Choroid plexus epithelial cell (primary cell): ENCODE measurements at places on chromosomes 16 and 17.

DNA sequence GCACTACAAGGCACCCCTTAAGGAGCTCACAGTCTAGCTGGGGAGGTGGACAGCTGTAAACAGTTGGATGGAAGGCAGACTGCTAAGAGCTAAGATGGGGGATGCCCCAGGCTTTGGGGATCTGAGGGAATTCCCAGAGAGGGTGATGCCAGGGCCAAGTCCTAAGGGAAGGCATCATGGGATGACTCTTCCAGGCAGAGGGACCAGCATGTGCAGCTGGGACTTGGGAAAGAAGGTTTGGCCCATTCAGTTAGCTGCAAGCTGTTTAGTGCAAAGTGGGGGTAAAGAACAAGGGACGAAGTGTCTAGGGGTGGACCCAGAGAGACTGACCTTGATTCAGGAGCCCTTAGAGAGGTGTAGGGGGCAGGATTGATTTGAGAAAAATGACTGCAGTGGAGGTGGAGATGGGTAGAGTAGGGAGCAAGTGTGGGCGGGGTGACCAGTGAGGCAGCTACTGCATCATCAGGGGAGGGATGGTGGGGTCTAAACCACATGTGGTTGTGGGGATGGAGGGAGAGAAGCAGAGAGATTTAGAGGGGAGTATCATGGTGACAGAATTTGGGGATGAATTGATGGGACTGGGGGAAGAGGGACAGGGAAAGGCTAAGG lies 27.1 kb upstream of the PHF12 start:
- no peak for DNase-seq

DNA sequence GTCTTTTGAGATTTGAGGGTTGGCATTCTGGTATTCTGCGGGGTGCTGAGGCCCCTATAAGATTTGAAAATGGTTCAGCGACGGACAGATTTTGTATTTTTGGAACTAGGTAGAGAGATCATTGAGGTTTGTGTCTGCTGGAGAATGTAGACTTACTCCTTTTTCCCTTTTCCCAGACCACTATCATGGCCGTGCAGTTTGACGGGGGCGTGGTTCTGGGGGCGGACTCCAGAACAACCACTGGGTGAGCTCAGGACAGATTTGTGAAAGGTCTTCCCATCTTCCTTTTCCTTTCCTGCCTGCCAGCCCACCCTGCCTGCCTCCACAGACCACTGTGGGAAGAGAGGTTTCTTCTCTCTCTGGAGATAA lies 572 bp downstream of the PSMB6 start:
- DNase-seq: peak; percentile 60

GRCh38 chr16:57477531-57478202 lies 8.6 kb downstream of the DOK4 start:
- no peak for DNase-seq

DNA sequence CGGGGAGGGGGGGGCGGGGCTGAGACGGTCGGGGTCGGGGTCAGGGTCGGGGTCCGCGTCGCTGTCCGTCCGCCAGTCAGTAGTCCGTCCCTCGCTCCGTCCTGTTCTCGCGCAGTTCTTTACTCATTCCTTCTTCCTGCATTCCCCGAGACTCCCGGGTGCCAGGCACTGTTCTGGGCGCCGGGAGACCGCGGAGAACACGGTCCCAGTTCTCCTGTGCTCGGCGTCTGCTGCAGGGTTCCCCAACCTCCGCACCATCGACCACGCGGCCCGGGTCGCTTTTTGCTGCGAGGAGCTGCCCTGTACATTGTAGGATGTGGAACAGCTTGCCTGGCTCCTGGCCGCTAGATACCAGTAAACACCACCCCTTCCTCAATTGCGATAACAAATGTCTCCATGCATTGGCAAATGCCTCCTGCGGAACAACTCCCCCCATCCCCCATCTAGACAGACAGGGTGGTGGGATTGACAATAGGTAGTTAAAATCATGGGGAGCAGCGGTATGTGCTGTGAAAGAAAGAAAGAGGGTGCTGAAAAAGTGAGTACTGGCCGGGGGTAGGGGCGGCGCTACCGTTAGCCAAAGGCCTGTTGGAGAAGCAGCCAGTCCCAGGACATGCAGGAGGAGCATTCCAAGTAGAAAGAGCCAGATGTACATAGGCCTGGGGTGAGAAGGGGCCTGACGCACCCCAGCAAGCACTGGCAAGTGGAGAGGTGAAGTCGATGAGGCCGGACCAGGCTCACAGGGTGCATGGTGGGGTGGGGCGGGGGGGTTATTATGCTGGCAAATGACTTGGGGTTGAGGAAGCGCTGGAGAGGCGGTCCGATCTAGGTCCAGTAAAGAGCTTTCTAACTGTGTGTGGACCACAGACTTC lies 631 bp downstream of the TRAF7 start:
- DNase-seq: peak; percentile 77

DNA sequence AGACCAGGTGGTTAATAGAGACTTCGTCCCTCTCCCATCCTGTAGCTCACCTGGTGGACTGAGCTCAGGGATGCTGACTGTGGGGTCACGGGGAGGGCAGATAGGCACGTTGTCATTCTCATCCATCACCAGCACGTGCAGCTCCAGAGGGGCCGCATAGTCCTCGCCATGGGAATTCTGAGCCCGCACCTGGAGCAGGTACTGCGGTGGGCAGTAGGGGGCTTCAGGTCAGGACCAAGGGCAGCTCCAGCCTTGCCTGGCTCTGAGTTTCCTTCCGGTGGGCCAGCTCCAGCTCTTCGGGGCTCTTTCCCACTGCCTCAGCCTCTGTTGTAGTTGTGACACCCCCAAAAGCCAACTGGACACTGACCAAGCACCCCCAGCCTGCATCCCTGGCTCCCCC lies 5.6 kb downstream of the CDH16 start:
- DNase-seq: no peak

- no peak for DNase-seq
Measured at GRCh38 chr17:74430385-74430705, 1.5 kb upstream of the GPRC5C start.

GRCh38 chr17:50047488-50048126 lies 8.3 kb upstream of the ITGA3 start:
- DNase-seq: no peak

- DNase-seq: no peak
Measured at GRCh38 chr17:14169901-14170300, 66.8 kb downstream of the CDRT15 start.

- no peak for DNase-seq
Measured at GRCh38 chr17:74521701-74522201, 9.5 kb downstream of the CD300LB start.

DNA sequence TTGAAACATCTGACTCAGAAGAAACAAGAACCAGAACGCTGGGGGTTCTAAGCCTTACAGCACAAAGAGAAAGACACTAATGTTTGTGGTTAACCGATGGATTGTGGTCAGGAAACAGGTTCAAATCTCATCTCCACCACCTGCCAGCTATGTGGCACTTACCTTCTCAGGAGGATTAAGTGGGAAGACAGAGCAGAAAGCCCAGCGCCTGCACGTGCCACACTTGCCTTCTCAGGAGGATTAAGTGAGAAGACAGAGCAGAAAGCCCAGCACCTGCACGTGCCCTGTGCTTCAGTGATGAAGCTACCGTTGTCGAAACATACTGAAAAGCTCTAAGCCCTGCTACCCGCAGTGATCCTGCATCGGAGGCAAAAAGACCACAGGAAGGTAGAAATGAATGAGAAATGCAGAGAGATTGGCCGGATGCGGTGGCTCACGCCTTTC lies 90.6 kb downstream of the NXN start:
- no peak for DNase-seq

- no peak for DNase-seq
Measured at GRCh38 chr16:8572063-8572918, 18.0 kb downstream of the TMEM114 start.

- DNase-seq: no peak
Measured at GRCh38 chr17:53919356-53919755, 96.6 kb downstream of the KIF2B start.

DNA sequence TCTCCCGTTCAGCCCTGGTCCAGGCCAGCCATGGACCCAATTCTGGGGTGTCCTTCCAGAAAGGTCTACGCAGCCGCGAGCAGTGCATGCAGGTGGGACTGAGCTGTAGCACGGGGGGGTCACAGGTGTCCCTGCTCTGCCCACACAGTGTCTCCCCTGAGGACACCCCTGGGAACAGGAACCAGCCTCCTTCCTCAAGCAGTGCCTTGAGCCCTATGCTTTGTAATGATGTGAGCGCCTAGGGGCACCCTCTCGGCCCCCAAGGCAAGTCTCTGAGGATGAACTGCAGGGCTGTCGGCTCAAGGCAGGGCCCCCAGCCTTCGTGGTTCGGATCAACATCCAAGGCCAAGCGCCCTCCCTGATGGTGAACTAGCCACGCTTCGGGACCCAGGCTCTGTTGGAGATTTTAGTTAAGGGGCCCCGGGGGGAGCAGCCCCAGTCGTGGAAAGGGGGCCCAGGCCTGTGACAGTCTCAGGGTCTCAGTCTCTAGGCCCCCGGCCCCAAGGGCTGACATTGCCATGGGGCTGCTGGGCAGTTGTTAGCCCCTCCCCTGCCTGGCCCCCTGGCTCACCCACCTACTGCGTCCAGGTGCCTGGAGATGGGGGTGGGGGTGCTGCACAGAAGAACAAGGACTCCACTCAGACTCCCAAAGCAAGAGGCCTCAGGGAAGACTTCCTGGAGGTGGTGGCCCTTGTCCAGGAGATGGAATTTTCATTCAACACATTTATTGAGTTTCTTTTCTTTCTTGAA lies 2.3 kb downstream of the IL17C start:
- no peak for DNase-seq

DNA sequence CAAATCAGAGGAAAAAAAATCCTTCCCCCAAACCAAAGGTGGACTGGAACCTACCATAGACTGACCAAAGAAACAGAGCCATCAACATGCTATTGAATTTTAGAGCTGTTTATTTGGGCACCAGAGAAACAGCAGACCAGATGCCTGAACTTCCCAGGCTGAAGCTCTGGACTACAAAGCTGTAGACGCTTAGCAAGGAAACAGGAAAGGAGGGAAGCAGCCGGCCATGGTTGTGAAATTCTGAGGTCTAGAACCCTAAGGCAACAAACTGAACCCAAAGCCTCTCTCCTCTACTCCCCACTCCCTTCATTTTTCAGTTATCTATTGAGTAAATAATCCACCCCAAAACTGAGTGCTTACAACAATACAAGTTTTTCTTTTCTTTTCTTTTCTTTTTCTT lies 45.4 kb upstream of the MEIOC start:
- peak; percentile 41 for DNase-seq

DNA sequence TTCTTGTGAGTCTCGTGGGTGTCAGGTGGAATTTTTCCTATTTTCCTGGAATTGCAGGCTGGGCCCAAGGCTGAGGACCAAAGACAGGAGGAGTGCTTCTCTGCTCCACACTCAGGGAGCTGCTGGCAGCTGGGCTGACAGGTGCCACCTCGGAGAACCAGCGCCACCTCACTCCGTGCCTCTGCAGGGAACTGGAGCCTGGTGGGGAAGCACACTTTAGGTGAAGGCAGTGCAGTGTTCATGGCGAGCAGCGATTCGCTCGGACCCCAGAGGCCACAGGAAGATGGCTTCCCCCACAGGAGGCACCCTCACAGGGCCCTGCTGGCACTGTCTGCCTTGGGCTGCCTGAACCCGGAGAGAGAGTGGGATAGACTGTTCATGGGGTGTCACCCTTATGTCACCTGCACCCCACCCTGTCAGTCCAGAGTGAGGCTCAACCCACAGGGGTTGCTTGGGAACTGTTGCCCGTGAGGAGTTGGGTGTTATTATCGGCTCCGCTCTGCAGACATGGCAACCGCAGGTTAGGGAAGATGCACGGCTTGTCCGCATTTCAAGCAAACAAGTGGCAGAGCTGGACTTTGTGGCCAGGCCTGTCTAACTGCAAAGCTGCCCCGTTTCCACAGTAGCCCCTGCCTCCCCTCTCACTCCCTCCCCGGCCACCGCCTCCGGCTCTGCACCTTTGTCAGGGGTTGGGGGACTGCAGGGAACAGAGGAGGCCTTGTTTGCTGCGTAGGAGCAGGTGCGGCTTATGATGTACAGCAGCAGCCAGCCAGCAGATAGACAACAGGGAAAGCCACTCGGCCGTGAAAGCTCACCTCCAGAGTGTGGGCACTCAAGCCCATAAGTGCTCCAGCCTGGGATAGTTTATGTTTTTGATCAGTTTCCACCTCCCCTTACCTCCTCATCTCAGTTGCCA lies 15.5 kb downstream of the TBC1D24 start:
- no peak for DNase-seq

DNA sequence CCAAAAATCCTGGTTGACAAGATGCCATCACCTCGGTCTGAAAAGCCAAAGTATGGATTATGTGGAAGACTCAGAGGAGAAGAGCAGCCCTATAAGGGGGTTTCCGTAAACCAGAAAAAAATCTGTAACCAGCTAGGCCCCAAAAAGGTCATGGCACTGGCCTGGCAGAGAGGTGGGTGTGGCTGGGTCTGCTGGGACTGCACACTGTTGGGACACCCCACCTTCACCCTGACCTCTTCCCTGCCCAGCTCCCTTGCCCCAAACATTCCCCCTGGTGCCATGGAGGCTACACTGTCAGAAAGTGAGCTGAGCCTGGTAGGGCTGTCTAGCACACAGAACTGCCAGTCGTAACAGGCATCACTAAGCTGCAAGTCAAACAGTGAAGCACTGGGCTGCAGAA lies 6.5 kb downstream of the SLC47A2 start:
- no peak for DNase-seq

GRCh38 chr17:43405861-43406260 lies 7.1 kb downstream of the ARL4D start:
- DNase-seq: no peak

DNA sequence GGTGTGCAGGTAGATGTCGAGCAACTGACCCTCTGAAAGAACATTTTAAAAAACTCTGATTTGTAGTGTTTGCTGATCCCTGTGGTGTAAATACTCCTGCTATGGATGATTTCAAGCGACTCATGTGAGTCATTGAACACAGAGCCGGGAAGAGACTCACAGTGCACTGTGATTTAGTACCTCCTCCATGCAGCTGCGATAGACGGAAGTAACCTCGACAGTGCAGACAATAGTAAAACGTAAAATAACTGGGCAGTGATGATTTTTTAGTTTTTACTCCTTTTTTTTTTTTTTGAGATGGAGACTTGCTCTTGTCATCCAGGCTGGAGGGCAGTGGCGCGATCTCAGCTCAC lies 8.7 kb downstream of the TBX21 start:
- DNase-seq: no peak

DNA sequence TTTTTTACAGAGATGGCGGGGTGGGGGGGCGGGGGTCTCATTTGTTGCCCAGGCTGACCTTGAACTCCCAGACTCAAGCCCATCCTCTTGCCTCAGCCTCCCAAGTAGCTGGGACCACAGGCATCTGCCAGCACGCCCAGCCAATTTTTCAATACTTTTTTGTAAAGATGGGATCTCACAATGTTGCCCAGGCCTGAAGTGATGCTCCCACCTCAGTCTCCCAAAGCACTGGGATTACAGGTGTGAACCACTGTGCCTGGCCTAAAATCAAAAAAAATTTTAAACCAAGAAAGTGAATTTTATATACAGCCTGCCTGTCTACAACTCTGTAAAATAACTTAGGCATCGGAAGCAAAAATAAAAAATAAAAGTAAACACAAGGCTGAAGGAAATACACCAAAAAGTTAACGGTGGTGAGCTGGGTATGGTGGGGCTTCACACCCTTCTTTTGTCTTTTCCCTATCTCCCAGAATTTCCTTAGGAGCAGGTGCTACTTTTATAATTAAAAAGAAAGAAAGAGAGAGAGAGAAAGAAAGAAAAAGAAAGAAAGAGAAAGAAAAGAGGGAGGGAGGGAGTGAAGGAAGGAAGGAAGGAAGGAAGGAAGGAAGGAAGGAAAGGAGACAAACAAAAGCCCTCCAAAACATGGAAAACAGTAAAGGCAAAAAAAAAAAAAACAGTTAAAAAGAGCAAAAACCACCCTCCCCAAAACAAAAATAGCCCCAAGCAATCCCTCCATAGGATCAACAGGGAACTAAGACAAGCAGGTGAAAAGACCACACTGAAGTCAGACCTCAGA lies 51.4 kb downstream of the TBC1D16 start:
- DNase-seq: no peak
